Naive thymus-derived CD8-positive, alpha-beta T cell (primary cell): ENCODE measurements at places on chromosomes 16 and 17.
A peak's percentile ranks its signal among the peaks of the same experiment; 100 is the strongest.

GRCh38 chr17:80461528-80462160, 14.8 kb downstream of the NPTX1 start:
- H3K4me1 ChIP-seq: peaks cover 5% of the 10 kb centered on the region
- no peak overlapping the region for H3K27ac ChIP-seq
- DNase-seq: no peak
- H3K27me3 ChIP-seq: peaks cover 12% of the 10 kb centered on the region
- H3K4me3 ChIP-seq: no peak overlapping the region

DNA sequence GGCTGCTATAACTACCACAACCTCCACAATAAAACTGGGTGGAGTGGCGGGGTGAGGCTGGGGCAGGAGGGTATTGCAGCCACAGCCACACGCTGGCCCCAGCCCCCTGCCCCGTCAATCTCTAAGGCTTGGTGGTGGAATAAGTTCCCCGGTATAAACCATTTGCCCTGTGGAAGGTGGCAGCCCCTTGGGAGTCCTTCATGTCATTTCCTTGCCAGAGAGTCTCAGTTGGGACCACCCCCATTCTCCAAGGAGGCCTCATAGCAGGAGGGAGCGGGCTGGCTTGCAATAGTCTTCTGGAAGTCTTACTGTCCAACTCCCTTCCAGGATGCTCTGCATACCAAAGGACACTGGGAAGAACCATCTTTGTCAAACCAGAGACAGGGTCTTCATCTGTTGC, 19.4 kb downstream of the CD300A start:
- H3K4me1 ChIP-seq: peaks cover 19% of the 10 kb centered on the region
- no peaks in the 10 kb centered on the region for H3K27me3 ChIP-seq

- no peak for DNase-seq
- H3K36me3 ChIP-seq: peaks cover 86% of the 10 kb centered on the region
- H3K27me3 ChIP-seq: no peaks in the 10 kb centered on the region
- no peak overlapping the region for H3K4me3 ChIP-seq
- no peak overlapping the region for H3K27ac ChIP-seq
- H3K4me1 ChIP-seq: no peaks in the 10 kb centered on the region
Observed at GRCh38 chr17:42841975-42842685, 2.2 kb upstream of the AOC2 start.

- H3K27ac ChIP-seq: no peak overlapping the region
- H3K36me3 ChIP-seq: no peaks in the 10 kb centered on the region
- no peaks in the 10 kb centered on the region for H3K27me3 ChIP-seq
- no peak overlapping the region for H3K4me3 ChIP-seq
- DNase-seq: no peak
- H3K4me1 ChIP-seq: peaks cover 3% of the 10 kb centered on the region
Observed at GRCh38 chr17:82840431-82840831, 609 bp upstream of the ZNF750 start.

DNA sequence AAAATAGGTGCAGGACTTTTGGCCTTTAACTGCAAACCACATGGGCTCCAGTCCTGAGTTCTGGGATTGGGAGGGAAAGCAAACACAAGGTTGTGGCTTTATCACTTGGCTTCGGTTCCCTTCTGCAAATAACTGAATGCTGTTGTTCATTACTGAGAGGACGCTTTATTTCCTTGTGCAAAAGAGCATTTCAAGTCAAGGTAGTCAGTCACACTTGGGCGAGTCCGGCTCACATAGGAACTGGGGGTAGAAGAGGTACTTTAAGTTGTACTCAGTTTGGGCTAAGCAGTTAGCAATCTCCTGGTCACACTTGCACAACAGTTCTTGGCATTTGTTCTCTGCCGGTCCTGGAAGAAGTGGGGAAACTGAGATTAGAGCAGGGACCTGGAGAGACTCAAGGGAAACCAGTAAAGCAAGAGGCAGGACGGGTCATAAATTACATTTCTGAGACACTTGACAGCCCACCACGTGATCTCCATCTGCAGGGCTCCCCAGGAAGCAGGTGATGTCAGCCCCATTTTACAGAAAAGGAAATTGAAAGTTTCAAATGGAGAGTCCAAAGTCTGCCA, 21.6 kb downstream of the PLA2G10 start:
- peaks cover 23% of the 10 kb centered on the region for H3K36me3 ChIP-seq
- H3K27ac ChIP-seq: peak overlapping the region; percentile 57
- H3K4me3 ChIP-seq: peak overlapping the region; percentile 44
- peaks cover 5% of the 10 kb centered on the region for H3K4me1 ChIP-seq
